ENCODE measurements at places on chromosomes 2 and 18.
A peak's percentile ranks its signal among the peaks of the same experiment; 100 is the strongest.

DNA sequence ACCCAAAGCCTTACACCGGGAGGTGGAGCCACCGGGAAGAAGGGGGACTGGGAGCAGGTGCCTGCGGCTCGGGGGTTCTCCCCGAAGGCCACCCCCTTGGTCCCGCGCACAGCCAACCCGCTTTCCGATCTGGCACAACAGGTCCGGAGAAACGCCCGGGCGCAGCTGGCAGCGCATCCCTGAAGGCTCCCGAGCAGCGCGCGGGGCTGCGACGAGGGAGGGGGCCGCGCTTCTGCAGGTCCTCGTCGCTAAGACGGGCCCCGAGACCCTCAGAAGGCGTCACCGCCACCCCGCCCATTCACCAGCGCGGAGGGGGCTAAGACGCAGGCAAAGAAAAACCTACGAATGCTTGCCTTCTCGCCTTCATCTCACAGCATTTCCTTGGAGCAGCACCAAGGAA is 1.8 kb downstream of the CBLN2 start:
- DNase-seq, result no peak

- DNase-seq, result no peak
These were observed 141.5 kb downstream of the AQP4 start for GRCh38 chr18:26723981-26724380.

- no peak for DNase-seq
These were observed 23.2 kb downstream of the SLC4A3 start for GRCh38 chr2:219650426-219651248.

DNA sequence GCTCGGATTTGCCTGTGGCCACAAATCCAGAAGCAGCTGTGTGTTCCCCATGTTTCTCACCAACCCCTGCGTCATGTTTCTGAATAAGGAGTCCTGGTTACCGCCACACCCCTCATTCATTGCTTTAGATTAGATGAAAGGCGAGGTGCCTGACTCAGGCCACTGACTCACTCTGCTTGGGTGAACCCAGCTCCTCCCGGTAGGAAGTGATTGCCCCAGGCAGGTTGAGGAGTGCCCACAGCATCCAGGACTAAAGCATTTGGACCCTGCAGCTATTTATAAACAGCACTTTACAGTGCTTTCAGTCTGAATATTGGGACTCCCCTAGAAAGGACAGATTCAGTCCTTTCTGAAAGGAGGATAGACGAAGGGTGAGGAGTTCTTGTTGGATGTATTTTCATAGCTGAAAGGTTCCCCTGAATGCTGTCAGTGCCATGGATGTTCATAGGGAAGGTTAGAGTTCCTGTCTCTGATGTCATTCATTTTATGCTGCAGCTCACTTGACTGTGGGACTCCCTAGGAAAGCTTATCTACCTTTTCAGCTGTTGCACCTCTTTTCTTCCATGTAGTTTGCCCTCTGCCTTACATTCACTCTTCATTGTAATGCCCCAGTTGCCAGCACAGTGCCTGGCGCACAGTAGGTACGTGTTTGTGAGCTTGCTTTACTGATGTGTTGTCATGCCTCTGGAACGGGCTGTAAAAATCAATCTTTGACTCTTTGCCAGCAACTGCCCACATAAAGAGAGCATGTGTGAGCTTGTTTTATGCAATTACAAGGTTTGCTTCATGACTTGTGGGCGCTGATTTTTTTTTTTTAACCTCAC is 14.9 kb downstream of the ITGA6 start:
- DNase-seq, result peak; percentile 54

- no peak for DNase-seq
These were observed 60.1 kb downstream of the ABCG8 start for GRCh38 chr2:43898838-43899346.

GRCh38 chr2:62661263-62661635 is 44.3 kb upstream of the EHBP1 start:
- no peak for DNase-seq

DNA sequence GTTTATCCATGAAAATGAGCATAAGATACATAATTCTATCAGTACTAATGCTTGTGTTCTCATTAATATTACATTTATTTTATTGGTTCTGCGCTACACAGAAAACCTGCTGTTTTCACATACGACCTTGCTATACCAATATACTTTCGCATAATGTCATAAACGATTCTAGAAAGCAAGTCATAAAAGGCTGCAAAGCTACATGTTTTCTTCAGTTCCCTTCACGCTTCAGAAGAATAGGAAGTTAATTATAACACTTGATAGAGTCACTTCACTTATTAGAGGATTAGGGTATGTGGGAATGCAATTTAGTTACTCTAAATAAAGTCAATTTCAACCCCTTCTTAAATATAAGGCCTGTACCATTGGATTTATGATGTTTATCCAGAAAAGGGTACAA is 29.0 kb downstream of the PSME4 start:
- no peak for DNase-seq

GRCh38 chr2:201158111-201158929 is 24.6 kb upstream of the CASP10 start:
- DNase-seq, result peak; percentile 56

GRCh38 chr2:39990335-39990900 is 211.4 kb upstream of the THUMPD2 start:
- no peak for DNase-seq

DNA sequence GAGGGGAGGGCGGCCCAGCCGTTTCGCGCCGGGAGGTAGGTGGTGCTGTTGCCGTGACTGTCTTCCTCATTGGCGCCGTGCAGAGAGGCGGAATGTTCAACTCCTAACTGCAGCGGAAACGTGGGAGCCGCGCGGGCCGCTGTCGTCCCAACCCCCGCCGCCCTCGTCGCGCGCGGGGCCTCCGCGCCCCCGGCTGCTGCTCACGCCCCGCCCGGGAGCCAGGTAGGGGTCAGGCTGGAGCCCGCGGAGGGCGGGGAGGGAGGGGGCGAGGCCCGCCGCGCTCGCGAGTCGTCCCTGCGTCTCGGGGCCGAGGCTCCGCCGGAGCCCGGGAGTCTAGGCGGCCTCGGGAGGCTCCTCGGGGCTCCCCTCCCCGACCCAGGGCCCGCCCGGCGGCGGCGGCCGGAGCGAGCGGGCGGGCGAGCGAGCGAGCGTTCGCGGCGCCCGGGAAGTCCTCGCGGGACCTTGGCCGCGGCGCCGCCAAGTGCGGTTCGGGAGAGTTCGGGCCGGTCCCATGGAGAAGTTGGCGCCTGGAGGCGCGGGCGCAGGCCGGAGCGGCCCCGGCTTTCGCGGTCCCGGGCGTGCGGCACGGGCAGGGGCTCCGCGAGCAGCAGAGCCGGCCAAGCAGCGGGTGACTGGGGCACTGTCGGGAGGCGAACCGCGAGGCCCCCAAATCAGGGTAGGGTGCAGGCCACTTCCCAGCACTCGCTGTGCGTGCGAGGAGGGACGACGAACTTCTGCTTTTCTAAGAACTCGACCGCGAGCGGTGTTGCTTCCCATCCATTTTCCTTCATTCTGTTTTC is at the start of gene MAP3K20:
Gene MAP3K20, plus strand, starts transcription at position 66 of the 800 bp plus-strand sequence. CDS start 15,186 bp downstream, outside the sequence.
- no peak for DNase-seq

- DNase-seq, result no peak
These were observed 17.3 kb upstream of the FZD5 start for GRCh38 chr2:207787017-207787416.

DNA sequence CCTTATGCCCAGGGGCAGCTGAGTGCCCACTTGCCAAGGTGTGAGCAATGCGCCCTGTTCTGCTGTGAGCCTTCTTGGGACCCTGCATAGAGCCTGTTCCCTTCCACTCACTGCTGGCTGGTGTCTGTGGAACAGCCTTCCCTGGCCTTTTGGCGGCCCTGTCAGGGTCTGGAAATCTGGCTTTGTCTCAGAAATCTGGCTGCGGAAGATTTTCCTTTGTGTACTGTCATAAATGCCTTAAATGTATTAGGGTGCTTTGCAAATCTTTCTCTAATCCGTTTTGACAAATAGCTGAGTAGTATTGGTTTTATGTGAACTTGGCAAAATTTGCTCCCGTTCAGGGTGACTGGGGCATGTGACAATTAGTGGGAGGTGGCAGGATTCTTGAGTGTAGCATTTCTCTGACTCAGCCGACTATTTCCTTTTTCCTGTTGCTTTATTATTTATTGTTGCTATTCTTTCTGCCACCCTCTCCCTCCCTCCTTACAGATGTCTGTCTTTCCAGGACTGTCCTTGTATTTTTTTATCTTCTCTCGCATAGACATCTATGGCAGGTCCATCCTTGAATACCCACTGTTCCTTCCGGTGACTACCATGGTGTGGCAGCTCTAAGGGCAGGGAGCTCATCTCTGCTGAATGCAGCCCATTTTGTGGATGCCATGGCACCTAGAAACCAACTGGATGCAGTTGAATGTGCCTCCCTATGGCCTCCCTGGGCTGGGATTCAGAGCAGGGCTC is 41.8 kb downstream of the LDLRAD4 start:
- no peak for DNase-seq

DNA sequence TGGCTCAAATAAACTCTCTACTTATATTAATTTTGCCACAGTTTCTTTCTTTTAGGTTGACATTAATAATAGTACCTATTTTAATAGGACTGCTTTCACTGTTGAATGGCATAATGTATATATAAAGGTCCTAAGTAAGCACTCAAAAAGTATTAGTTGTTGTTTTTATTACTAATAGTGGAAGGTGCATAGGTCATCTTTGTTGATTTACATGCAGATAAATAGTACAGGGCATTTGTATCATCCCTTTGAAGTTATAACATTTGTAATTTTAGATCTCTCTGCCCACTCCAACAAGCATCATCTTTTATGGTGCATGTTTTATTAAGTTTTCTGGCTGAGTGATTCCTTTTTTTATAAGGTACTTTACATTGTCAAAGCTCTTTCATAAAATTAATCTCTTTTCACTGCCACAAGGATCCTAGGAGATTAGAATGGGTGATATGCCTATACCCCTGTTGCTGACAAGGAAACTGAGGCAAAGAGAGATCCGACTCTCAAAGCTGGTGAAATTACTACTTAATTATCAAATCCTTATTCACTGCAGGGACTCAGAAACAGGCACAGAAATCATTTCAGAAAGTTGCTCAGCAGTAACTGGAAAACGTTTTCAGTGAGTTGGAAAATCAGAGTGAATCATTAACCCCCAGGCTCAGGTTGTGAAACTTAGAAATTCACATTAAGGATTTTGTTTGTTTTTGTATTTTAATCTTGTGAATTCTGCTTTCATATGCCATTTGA is 299.6 kb downstream of the AGPS start:
- no peak for DNase-seq

DNA sequence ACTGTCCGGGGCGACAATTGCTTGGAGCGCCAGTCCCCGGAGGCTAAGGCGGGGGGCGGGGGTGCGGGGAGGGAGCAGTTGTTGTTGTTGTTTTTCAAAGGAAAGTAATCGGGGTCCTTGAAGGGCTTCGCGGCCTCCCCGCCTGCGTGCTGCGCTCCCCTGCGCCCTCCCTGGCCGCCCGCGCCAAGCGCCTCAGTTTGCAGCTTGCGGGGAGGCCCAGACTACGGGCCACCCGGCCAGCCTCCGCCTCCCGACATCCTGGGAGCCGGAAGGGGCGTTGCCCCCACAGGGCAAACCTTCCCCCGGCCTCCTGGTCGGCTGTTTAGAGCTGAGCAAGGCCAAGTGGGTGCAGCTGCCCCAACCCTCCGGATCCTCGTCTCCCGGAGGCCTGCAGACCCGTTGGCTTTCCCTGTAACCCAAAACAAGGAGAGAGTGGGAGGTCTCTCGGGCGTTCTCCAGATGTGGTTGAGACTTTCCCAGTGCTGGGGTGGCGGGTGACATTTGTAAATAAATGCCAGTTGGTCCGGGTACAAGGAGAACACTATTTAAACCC is 3.7 kb upstream of the SIX3 start:
- no peak for DNase-seq

DNA sequence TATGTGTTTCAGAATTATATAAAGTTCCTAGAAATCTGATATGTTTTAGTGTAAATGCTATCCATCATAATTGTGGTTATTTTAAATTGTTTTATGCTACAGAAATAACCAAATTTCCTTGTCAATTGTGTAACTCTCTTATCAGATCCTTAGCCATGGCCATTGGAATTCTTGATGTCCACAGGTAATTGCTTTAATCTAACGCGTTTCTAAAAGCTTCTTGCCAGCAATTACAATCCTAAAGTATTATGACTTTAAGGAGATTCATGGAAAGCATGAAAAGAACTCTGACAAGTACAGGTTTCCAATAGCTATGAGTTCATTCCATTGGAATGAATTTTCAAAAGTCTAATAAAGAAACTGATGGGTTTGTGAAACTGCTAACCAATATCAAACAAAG is 472.1 kb downstream of the ERBB4 start:
- no peak for DNase-seq

DNA sequence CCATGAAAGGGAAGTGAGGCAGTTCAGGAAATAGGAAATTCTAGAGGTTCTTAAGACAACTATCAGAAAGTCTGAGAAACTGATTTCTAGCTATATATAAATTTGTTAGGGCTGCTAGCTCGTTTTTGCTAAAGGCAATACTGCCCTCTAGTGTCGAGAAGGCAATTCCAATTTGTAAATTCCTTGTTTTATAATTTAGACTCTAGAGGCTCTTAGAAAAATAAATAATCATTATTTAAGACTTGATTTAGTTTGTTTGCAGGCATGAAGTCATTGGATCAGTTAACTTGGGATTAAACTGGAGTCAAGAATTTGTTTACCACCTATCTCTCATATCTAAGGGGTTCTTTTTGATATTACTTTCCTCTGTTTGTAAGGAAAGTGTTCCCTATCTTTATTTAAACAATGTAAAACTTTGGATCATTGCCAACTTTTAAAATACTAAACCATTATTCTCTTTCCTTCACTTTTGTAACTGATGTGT is 66.2 kb downstream of the ACVR2A start:
- DNase-seq, result peak; percentile 52

GRCh38 chr2:46846536-46846935 is 69.1 kb downstream of the MCFD2 start:
- no peak for DNase-seq

DNA sequence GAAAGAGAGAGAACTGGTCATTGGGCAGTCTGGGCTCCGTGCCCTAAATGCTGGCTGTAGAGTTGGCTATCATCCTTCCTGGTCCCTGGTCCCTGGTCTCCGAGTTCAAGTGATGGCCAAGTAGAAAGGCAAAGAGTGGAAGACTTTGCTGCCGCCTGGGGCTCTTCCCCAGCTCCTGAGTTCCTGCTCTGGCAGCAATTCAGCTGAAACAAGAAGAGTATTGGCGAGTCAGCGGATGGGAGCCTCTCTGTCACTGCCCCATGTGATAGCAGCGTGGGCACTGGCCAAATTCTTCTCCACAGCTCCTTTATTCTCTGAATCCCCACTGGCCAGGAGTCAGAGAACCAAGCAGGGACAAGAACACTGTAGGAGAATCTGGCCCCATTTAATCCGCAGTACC is 351.0 kb upstream of the POU3F3 start:
- DNase-seq, result no peak

DNA sequence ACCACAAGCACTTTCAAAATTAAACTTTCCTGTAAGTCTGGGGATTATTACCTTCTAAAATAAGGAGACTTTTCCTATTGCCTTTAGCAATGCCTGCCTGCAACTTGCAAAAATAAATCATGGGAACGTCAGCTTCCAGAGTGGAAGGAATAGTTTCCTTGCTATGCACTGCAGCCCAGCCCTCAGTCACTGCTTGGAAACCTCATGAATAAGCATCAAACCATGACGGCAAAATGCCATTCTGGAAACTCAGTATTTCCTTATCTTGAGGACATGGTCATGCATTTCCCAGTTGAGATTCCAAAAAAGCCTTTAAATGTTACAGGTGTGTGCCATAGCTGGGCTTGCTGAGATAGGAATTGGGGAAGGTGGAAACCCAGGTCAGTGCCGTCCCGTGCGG is 84.2 kb upstream of the OTOS start:
- no peak for DNase-seq

- DNase-seq, result no peak
These were observed 197.3 kb downstream of the CELF4 start for GRCh38 chr18:37368110-37368954.
